ENCODE measurements at places on chromosomes 16 and 17.

- DNase-seq, result no peak
Measured at GRCh38 chr16:51500306-51500705, 349.2 kb upstream of the SALL1 start.

DNA sequence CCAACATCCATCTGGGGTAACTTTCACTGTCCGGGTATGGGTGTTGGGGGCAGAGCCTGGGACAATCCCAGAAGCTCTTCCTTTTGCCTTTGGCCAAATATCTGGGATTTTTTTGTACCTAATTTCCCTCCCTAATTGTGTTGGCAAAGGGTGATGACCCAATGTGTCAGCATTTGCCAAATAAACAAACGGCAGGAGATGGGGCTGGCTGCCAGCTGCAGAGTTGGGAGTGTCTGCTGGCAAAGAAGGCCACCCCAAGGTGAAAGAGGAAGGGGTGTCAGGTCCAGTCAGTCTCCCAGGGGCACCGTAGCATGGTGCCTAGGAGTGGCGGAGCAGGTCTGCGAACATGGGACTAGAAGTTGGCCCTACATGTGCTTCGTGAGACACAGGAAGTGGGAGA, 73.0 kb downstream of the SLC6A2 start:
- no peak for DNase-seq

GRCh38 chr17:7237761-7238419, 1.4 kb downstream of the PHF23 start:
- DNase-seq, result peak; percentile 53

GRCh38 chr17:1096215-1096614, 83.6 kb downstream of the ABR start:
- DNase-seq, result no peak

GRCh38 chr17:73192894-73193701, at the start of gene COG1:
Gene COG1 (plus strand): TSS chr17:73193055. CDS start chr17:73193070, 15 bp downstream.
- peak; percentile 68 for DNase-seq

DNA sequence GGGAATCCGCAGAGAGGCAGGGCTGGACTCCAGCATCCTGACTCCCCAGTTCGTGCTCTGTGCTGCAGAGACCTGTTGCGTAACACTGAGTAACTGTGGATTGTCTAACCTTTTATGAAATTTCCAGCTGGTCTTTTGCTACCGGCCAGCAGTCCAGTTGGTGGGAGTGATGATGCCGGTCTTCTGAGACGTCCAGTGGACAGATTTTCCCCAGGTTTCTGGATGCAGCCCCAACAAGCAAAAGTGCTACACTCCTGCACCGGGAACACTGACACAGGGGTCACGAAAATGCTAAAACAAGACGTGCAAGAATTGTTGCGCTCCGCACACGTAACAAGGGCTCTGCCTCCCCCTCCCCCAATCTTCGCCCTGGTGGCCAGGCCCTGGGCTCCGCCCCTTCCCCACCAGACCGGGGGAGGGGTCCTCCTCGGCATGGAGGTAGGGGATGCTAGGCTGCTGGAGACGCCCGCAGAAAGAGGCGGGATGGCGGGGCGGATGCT, 701 bp upstream of the MRC2 start:
- DNase-seq, result peak; percentile 54

DNA sequence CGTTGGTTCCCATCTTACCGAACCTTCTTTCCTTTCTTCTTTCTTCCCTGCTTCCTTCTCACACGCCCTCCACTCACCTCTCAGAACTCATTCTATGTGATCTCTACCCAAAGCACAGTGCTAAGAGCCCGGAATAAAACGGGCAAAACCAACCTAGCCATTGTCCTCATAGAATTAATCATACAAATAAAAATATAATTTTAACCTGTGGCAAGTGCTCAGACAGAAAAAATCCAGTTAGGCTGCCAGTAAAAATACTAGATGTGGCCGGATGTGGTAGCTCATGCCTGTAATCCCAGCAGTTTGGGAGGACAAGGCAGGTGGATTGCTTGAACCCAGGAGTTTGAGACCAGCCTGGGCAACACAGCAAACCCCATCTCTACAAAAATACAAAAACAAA, 27.0 kb downstream of the BMERB1 start:
- DNase-seq, result no peak

DNA sequence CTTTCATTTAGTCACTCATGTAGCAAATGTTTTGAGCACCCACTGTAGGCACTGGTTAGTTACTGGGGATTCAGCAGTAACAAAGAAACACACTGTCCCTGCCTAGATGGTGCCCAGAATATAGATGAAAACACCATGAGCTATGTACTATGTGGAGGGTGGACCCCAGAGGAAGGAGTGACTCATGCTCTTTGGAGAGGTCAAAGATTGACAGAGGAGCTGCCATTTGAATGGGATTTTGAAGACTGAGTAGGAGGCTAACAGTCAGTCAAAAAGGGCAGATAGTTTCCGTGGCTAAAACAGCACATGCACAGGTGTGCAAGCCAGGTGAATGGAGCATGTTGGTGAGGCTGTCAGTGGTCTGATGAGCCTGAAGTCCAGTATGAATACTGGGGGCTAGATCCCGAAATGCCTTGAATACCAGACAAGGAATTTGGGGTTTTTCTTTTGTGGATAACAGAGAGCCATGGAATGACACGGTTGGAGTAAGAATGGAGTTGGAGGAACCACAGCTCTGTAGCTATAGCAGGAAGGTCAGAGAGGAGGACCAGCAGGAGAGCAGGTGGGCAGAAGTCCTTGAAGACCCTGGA, 6.1 kb downstream of the IL21R start:
- no peak for DNase-seq

- peak; percentile 83 for DNase-seq
Measured at GRCh38 chr17:1709971-1710806, at the start of gene TLCD2. Gene TLCD2 (minus strand): TSS chr17:1710377. CDS start chr17:1710242, 135 bp downstream.

- no peak for DNase-seq
Measured at GRCh38 chr17:78441271-78441971, 63.0 kb downstream of the PGS1 start.

DNA sequence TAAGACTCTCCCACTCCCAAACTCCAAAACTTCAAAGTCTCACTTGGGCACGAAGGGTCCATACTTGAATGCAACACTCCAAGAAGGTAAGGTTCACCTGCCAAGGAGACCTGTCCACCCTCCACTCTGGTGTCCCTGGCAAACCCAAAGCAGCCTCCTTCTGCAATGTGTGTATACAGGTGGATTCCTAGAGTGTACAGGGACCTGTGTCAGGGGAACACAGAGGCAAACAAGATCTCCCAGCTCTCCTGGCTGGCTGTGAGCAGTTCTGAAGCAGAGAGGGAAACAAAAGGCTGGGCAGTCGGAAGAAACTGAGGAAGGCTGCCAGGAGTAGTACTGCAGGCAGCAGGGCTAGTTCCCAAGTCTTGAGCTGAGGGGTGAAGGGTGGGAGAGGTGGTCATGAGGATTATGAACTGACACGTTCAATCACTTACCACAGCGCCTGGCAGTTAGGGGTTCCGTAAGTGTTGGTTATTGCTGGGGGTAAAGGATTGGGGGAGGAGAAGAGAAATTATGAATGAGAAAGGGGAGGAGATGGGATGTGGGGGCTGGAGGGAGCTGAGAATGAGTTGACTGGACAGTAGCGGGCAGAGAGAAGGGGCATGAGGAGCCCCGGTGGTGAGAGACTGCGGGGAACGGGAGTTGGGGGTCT, 795 bp downstream of the KCTD13 start:
- DNase-seq, result no peak

GRCh38 chr16:78213751-78214150, 114.3 kb downstream of the WWOX start:
- no peak for DNase-seq

DNA sequence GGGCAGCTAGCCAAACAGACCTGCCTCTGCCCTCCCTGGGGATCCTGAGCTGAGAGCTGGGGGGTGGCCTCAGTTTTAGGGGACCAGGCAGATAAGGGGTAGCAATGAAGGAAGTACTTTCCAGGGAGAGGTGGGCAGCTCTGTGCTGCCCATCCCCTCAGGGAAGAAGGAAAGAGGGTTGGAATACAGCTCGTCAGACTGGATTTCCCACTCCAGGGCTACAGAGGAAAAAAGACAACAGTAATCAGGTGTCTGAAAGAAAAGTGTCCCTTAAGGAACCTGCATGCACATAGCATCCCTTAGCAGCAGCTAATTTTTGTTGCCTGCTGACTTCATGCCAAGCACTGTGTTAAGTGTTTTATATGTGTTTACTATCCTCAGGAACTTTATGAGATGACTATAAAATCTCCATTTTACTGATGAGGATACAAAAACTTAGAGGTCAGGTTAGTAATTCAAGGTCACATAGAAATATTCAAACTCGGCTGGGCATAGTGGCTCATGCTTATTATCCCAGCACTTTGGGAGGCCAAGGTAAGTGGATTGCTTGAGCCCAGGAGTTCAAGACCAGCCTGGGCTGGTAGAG, 3.2 kb upstream of the MRPL58 start:
- no peak for DNase-seq

DNA sequence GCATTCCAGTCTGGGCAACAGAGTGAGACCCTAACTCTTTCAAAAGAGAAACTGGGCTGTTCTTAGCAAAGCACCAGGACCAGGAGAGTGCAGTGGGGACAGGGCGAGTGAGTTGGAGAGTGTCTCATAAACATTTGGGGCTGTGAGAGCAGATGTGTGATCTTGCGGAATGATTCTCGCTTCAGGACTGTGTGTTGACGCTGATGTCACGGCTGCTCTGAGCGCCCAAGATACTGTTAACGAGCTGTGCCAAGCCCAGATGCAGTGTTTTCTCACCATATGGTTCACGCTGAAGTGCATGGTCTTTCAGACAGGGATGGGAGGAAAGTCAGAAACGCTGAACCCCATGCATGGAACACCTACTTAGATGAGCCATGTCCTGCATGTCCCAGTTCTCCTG, 438.2 kb downstream of the HS3ST4 start:
- no peak for DNase-seq

- no peak for DNase-seq
Measured at GRCh38 chr17:77527836-77528505, 387.2 kb downstream of the SEC14L1 start.
